ENCODE measurements at places on chromosomes 6 and 20.

DNA sequence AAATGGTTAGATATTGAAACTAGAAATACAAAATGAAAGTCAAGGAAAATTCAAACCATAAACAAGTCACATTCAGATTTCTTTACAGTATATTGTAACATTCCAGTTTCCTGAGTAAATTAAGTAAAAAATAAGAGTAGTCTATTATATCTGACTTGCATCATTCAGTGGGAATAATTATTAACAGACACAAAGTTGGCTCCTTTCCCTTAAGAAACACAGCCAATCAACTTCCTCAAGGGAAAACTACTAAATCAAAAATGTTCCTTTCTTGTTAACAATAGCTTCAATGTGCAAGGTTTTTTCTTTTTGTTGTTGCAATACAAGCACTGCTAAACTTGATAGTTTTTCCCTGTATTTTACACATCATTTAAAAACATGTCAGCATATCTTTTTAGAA lies 33.2 kb downstream of the DNAAF9 start:
- DNase-seq = no peak

- DNase-seq = no peak
Measured at GRCh38 chr6:31351401-31352309, 5.3 kb downstream of the HLA-B start.

- DNase-seq = no peak
Measured at GRCh38 chr20:62400541-62400940, 6.5 kb downstream of the CABLES2 start.

- no peak for DNase-seq
Measured at GRCh38 chr20:7155282-7155681, 387.8 kb downstream of the BMP2 start.

GRCh38 chr6:119739769-119740168 lies 390.2 kb upstream of the MAN1A1 start:
- DNase-seq = no peak

GRCh38 chr6:147974376-147974775 lies 368.3 kb upstream of the SASH1 start:
- DNase-seq = no peak

DNA sequence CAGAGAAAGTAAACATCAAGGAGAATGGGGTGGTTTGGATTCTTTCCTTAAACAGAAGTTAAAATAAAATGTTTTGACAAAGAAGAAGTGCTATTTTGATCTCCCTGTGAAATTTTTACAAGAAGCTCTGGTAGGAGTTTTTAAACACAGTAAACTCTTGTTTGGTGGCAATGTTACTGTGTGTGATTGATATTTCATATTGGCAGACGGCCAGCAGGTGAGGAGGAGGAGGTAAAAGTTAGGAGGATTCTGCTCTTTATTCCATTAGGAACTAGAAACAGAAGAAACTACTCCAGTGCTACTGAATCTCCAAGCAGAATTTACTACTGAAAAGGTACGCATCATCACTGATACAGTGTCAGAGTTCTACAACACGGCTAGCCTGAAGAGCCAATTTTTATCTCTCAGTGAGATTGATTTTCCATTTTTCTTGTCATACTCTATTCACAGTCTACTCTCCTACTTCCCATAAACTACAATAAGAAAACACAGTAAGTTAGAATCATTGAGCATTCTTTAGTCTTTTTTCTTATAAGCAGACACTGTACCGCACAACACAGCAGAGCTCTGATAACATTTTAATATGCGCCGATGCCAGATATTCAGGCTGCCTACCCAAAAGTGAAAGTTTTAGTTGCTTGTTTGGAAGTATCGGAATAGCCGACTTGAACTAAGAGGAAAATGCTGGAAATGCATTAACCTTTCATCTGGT lies 21.2 kb upstream of the AFDN start:
- no peak for DNase-seq

DNA sequence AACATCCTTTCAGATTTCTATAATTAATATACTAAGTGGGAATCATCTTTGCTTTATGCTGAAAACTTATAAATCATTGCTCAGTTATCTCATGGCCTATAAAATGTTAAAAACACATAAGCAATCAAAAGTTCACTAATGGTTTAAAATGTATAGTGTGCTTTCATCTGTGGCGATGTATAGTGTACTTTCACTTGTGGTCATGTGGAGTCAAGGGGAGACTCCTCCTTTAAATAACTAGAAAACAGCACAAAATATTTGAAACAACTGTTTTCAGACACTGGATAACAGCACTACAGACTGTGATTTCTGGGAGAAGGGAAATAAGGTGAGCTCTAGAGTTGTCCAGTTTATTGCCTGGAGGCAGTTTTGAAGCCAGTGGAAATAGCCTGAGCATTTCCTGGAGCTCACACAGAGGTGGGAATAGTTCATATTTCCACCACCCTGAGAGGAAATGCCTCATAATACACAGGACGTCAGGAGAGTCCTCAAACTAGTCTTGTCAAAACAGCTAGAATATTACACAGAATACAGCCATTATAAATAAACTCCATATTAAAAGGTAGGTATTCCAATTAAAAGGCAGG lies 89.4 kb downstream of the CEP162 start:
- no peak for DNase-seq

- peak; percentile 38 for DNase-seq
Measured at GRCh38 chr20:36465109-36466080, 75.9 kb upstream of the MYL9 start.

DNA sequence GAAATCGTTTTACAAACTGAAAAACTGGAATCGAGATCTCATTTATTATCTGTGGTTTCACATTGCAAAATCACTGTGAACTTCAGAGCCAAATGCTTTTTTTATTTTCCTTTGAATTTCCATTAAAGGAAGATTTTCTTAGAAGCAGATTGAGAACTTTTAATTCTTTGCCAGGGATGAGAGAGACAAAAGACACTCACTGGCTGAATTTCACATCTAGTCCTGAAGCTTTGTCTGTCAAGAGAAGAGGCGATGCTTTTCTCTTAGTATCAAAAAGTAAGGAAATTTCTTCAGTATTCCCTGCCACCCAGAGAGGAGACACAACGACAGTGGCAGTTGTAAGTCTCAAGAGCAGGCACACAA lies 141.8 kb downstream of the TMEM200A start:
- no peak for DNase-seq

GRCh38 chr20:11375335-11375734 lies 542.4 kb upstream of the BTBD3 start:
- no peak for DNase-seq

DNA sequence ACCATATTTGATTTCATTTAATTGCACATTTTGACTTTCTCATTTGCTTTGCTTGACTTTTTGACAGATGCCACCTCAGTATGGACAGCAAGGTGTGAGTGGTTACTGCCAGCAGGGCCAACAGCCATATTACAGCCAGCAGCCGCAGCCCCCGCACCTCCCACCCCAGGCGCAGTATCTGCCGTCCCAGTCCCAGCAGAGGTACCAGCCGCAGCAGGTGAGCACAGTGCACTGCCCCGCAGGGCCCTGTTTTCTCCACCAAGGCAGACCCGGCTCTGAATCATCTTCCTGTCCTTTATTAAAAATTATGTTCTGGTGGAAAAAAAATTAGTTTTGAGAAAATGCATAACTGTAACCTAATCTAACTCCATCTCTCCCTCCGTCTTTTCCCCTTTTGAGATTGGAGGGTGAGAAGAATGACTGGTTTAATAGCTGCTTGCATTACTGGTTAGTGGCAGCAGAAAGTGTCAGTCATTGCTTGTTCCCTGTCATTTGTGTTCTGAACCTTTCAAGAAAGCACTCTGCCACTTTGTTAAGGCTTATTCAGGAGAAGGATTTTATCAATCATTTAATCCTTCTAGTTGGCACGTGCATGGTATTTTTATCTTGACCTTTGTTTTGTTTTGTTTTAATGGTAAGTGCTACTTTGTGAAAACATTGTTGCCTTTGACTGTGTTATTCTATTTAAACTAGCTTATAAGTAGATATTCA lies 124.3 kb downstream of the ARID1B start:
- DNase-seq = no peak

- no peak for DNase-seq
Measured at GRCh38 chr6:134517145-134517658, 199.3 kb upstream of the SGK1 start.

GRCh38 chr6:73586416-73586974 lies 65.7 kb upstream of the EEF1A1 start:
- no peak for DNase-seq
